ENCODE measurements at places on chromosomes 1 and 21.

DNA sequence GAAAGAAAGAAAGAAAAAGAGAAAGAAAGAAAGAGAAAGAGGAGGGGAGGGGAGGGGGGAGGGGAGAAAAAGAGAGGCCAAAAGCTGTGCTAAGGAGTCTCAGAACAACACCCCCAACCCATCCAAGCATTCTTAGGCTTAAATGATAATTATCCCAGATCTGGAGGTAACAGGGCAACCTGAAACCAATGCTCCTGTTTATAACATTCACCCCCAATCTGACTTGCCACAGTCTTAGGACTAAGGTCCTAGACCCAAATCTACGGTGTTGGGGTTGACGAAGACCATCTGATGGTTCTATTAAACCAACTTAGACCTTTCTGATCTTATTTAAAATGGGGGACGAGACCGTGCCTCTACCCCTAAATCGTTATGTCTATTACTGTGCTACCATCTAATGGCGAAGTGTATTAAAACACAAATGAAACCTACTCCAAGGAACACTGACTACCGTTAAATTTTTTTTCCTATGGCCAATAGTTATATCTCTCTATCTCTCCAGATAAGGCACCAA lies 119.3 kb upstream of the CDC42BPA start:
- no peak for DNase-seq

GRCh38 chr1:11620405-11620804 lies 33.8 kb downstream of the FBXO2 start:
- DNase-seq = no peak

DNA sequence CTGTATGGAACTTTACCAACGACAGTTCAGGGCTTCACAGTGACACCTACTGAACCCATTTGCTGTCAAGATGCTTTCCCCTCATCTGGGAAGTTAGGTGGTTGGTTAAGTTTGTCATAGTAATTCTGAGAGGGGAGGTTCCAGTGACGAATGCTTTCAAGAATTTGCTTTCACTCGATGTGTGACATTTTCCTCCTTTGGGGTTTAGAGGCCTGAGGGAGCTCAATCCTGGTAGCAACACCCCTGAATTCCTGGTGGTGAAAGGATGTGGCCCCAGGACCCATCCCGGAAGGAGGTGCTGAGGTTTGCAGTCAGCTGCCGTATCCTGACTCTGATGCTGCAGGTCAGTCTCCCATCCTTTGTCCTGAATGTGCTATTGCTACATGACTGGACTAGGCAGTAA lies 2.8 kb downstream of the PIGV start:
- no peak for DNase-seq

- no peak for DNase-seq
Observed at GRCh38 chr1:183025010-183025337, 1.8 kb downstream of the LAMC1 start.

DNA sequence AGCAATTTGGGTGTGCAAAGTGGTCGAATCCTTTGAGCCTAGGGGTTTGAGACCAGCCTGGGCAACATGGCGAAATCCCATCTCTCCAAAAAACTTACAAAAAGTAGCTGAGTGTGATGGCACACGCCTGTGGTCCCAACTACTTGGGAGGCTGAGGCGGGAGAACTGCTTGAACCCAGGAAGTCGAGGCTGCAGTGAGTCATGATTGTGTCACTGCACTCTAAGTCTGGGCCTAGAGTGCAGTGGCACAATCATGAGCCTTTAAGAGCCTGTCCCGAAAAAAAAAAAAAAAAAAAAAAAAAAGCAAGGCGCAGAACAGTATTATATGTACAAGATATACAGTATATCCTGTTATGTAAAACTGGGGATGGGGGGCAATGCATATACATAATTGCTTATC lies 25.1 kb upstream of the HTR1D start:
- DNase-seq = no peak

Data from esophagus squamous epithelium (tissue), 5 donors.